Right renal cortex interstitium (tissue), 3 donors: ENCODE measurements at places on chromosomes 7 and 10. TPM values are rescaled to one million over a fixed set of nuclear protein-coding genes. Genes with fewer than 3 reads are reported as not detected.
A peak's percentile ranks its signal among the peaks of the same experiment; 100 is the strongest.

DNA sequence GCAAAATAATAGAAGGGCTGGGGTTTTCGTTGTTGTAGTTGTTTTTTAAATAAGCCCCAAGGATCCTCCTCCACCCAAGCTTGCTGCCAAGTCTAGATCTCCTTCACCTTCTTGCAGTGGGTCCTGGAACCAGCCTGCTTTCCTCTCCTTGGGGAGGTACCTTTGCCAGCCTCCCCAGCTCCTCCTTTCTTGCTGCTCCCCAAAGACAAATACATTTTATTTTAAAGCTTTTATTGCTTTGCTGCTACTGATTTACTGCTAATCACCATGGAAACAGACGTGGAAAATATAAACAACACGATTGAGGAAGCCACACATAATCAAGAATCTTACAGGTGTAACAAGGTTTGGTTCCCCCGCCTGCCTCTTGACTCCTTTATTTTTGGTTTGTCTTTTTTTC lies 17.4 kb upstream of the SLF2 start:
- DNase-seq, result no peak

GRCh38 chr10:95880704-95881103 lies 27.1 kb upstream of the CC2D2B start:
- no peak for DNase-seq

- DNase-seq, result peak; percentile 74
Measured at GRCh38 chr7:35753761-35754603, 46.9 kb upstream of the SEPTIN7 start.

GRCh38 chr7:101586078-101586905 lies 42.8 kb downstream of the MYL10 start:
- peak; percentile 46 for DNase-seq

GRCh38 chr7:7732621-7733281 lies 14.3 kb upstream of the RPA3 start:
- DNase-seq, result no peak

- no peak for DNase-seq
Measured at GRCh38 chr7:106768324-106768751, 96.7 kb upstream of the PIK3CG start.

Gene NKX2-3
- not detected for polyA plus RNA-seq
